H1 (cell line): ENCODE measurements at places on chromosomes 2 and 18. TPM values are rescaled to one million over a fixed set of nuclear protein-coding genes. Genes with fewer than 3 reads are reported as not detected.

SKA1 gene
- 18.9 and 22.9 TPM in 2 replicates for total RNA-seq

DUSP2 gene
- total RNA-seq: 8.7 and 10.1 TPM in 2 replicates

AQP12B gene
- not detected in 2 replicates for total RNA-seq

- H3K27ac ChIP-seq: no peak overlapping the region
- H3K4me1 ChIP-seq: no peaks in the 10 kb centered on the region
- no peak overlapping the region for H3K4me3 ChIP-seq
- no peaks in the 10 kb centered on the region for H3K27me3 ChIP-seq
- DNase-seq: no peak
These were observed 76.5 kb downstream of the EDAR start for GRCh38 chr2:108912629-108912902.

- H3K4me1 ChIP-seq: no peaks in the 10 kb centered on the region
- no peak for DNase-seq
- no peak overlapping the region for H3K4me3 ChIP-seq
- no peak overlapping the region for H3K27ac ChIP-seq
These were observed 68.4 kb downstream of the RRM2 start for GRCh38 chr2:10190737-10191532.

GRCh38 chr2:47429795-47430194 lies 26.8 kb downstream of the MSH2 start:
- H3K27me3 ChIP-seq: no peaks in the 10 kb centered on the region
- no peaks in the 10 kb centered on the region for H3K4me1 ChIP-seq
- peaks cover 69% of the 10 kb centered on the region for H3K36me3 ChIP-seq
- DNase-seq: no peak
- no peak overlapping the region for H3K4me3 ChIP-seq
- no peak overlapping the region for H3K27ac ChIP-seq

- DNase-seq: no peak
- H3K27me3 ChIP-seq: no peaks in the 10 kb centered on the region
- H3K27ac ChIP-seq: no peak overlapping the region
- H3K4me1 ChIP-seq: peaks cover 3% of the 10 kb centered on the region; the same call in 1 of the 2 replicates
- no peak overlapping the region for H3K4me3 ChIP-seq
These were observed 140.5 kb downstream of the ST6GAL2 start for GRCh38 chr2:106745468-106745867.

DNA sequence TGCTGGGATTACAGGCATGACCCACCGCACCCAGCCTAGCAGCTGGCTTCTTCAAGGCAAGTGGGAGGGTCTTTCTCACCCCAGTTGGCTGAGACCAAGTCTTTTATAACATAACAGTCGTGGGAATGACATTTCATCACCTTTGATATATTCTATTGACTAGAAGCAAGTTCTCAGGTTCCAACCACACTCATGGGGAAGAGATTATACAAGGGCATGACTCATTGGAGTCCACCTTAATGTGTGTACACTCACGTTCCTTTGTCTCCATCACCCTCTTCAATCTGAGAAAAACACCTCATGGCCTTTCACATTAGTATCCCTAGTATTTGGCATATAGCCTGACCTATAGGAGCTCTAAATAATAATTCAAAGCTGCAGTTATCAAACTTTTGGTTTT lies 2.8 kb upstream of the BBS5 start:
- no peak overlapping the region for H3K4me3 ChIP-seq
- peaks cover 29% of the 10 kb centered on the region for H3K27me3 ChIP-seq
- H3K27ac ChIP-seq: no peak overlapping the region
- no peaks in the 10 kb centered on the region for H3K36me3 ChIP-seq

- H3K27me3 ChIP-seq: no peaks in the 10 kb centered on the region
- peaks cover 8% of the 10 kb centered on the region; the same call in 1 of the 2 replicates for H3K4me1 ChIP-seq
- H3K36me3 ChIP-seq: no peaks in the 10 kb centered on the region
- DNase-seq: no peak
- H3K27ac ChIP-seq: no peak overlapping the region
These were observed 43.6 kb upstream of the PGAP1 start for GRCh38 chr2:196970099-196970498.

DNA sequence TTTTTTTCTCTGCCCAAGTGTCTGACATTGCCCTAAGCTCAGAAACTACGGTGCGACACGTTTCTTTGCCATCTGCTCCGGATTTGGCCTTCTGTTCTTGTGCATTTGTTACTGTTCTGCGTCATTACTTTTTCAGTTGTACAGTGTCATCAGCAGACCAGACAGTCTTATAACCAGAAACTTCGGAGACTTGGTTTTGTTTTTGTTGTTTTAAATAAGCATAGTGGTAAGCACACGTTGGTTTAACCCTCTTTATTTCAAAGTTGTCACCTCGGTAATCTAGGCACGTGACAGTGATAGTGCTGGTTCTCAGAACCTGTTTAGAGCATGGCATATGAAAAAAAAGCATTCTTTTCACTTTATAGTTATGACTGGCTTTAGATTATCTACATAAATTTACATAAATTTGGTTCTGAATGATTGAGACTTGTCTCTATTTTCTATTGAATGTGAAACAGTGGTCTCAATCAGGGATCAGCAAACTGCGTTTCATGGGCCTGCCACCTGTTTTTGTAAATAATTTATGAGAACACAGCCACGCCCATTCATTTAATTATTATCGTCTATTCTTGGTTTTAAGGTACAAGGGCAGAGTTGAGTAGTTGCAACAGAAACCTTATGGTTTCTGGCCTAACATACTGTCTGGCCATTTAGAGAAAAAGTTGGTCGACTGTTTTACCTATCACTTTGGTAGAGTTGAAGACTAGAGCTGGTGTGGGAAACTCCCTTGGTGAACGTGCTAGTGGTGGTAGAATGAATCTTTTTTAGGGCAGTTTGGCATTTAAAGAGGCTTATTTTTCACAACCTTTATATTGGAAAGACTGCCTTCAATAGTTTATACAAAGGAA lies 106.5 kb downstream of the ZNF532 start:
- peaks cover 2% of the 10 kb centered on the region; the same call in 1 of the 2 replicates for H3K4me1 ChIP-seq
- DNase-seq: no peak
- peaks cover 27% of the 10 kb centered on the region for H3K36me3 ChIP-seq
- H3K27ac ChIP-seq: peak overlapping the region; percentile 25; the same call in 1 of the 2 replicates

DNA sequence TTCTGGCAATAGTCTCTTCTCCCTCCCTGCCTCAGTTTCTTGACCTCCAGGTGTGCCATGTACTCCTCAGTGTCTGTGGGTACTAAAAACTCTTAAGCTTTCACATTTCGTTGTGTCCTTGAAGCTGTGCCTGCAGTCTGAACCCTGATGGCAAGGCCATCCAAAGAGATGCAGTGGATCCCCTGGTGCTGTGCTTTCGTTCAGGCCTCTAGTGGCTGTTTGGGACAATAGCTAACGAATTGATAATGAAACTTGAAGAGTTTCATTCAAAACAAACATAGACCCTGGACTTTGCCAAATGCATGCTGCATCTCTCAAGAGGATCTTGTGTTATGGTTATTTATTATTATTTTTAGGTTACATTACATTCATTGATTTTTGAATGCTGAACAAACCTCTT lies 523.1 kb upstream of the FSIP2 start:
- DNase-seq: no peak
- no peaks in the 10 kb centered on the region for H3K27me3 ChIP-seq
- no peaks in the 10 kb centered on the region for H3K36me3 ChIP-seq

GRCh38 chr2:200127848-200128247 lies 172.5 kb downstream of the MAIP1 start:
- H3K4me3 ChIP-seq: no peak overlapping the region
- DNase-seq: no peak
- H3K4me1 ChIP-seq: no peaks in the 10 kb centered on the region; the same call in 1 of the 2 replicates
- H3K27ac ChIP-seq: no peak overlapping the region
- H3K36me3 ChIP-seq: no peaks in the 10 kb centered on the region

DNA sequence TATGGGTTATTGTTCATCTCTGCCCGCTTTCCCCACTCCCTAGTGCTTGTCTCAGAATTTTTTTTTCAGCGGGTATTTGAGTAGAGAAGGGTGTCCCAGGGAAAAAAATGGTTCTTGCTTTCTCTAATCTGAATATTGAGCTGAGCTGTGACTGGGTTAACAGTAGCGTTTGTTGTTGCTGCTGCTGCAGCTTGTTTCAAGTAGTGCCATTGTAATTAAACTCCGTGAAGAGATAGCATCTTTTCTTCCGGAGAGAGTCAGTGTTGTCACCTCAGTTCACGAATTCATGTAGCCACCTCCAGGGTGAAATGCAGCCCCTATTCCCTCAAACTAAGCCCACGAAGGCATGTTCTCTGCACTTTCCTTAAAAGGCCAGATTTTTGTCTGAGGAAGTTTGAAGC lies 1.5 kb upstream of the AAK1 start:
- H3K27me3 ChIP-seq: no peaks in the 10 kb centered on the region
- no peaks in the 10 kb centered on the region for H3K36me3 ChIP-seq
- H3K4me1 ChIP-seq: peaks cover 17% of the 10 kb centered on the region
- no peak for DNase-seq

- no peak overlapping the region for H3K4me3 ChIP-seq
- H3K36me3 ChIP-seq: no peaks in the 10 kb centered on the region
- DNase-seq: peak; percentile 23
These were observed 171.8 kb upstream of the SPRED2 start for GRCh38 chr2:65604246-65604645.

DNA sequence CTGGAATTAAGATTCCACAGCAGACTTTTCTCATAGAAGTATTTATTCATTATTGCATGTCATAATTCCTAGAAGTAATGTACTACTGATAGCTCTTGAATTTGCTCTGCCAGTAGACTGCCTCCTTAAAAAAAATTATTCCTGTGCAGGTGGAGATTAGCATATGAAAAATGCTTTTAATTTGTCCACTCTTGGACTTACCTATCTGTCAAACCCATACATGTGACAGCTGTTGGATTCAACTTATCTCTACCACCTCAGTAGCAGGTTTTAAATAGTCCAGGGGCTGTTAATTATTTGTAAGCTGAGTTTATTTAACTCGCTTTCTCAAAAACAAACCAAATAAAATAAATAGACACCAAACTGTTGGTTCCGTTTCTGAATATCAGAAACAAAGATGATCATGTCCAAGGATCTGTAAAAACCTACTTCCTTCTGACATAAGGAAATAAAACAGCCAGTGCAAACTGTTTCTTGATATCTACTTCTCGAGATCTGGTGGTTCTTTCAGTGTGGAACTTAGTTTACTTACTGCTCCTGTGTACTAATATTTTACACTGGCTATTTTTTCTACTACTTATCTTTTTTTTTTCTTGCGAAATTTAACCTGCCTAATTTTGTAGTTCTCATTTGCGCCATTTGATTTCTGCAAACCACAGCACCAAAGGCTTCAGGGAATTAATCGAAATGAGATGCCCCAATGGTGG lies 44.2 kb downstream of the ZEB2 start:
- no peak for DNase-seq
- no peak overlapping the region for H3K27ac ChIP-seq
- no peaks in the 10 kb centered on the region for H3K27me3 ChIP-seq
- H3K36me3 ChIP-seq: no peaks in the 10 kb centered on the region
- H3K4me1 ChIP-seq: peaks cover 30% of the 10 kb centered on the region; the same call in 1 of the 2 replicates

DNA sequence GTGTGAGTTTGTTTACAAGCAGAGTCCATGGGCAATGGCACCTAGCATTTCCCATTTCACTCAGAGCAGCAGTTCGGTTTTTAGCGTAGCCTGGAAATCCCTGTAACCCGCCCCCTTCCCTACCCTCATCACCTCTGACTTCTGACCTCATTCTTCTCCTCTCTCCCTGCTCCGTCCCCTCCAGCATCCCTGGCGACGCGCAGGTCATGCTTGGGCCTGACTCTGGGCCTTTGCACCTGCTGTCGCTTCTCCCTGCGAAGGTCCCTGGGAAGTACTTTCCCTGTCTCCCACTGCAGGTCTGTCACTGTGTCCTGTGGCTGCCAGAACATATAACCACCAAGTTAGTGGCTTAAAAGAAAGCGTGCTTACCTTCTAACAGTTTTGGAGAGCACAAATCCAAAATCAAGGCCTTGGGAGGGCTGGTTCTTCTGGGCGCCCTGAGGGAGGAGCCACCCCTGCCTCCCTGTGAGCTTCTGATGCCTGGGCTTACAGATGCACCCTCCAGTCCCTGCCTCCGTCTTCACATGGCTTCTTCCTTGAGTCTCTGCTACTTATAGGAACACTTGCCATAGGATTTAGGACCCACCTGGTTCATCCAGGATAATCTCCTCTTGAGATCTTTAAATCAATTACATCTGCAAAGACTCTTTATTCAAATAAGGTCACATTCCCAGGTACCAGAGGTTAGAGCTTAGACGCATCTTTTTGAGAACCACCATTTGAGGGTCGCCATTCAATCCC lies 8.1 kb upstream of the RAB17 start:
- DNase-seq: no peak
- no peak overlapping the region for H3K27ac ChIP-seq
- peaks cover 9% of the 10 kb centered on the region for H3K4me1 ChIP-seq
- no peaks in the 10 kb centered on the region for H3K36me3 ChIP-seq
- H3K27me3 ChIP-seq: no peaks in the 10 kb centered on the region

DNA sequence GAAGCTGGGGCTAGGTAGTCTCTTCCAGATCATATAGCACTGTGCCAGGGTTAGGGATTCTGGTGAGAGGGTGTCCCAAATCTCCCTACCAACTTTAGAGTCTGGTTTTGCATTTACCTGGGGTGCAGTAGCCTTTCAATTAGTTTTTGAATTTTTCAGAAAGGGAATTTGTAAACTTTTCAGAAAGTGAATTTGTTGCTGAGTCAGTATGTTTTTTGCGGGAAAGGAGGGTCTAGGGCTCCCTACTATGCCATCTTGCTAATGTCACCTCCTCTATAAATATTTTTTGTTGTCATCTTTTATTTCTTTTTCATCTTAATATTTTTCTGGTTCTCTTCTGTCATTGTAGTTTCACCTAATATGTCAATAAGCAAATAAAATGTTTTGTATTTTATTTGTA lies 95.8 kb upstream of the FAM98A start:
- no peak overlapping the region for H3K4me3 ChIP-seq
- no peaks in the 10 kb centered on the region for H3K4me1 ChIP-seq
- no peaks in the 10 kb centered on the region for H3K27me3 ChIP-seq
- H3K36me3 ChIP-seq: no peaks in the 10 kb centered on the region
- H3K27ac ChIP-seq: no peak overlapping the region
